ENCODE measurements at places on chromosomes 4 and X.

GRCh38 chrX:78104447-78105176, 564 bp downstream of the PGK1 start:
- DNase-seq: no peak

DNA sequence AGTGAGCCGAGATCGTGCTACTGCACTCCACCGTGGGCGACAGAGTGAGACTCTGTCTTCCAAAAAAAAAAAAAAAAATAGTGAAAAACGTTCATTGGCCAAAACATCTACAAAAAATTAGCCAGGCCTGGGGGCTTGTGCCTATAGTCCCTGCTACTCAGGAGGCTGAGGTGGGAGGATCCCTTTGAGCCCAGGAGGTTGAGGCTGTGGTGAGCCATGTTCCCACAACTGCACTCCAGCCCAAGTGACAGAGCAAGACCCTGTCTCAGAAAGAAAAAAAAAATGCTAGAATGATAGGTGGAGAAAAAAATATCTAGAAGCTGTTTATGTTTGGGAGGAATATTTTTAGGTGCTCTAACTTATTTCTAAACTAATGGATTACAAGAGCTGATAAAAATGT, 14.9 kb downstream of the SPRY1 start:
- DNase-seq: no peak

- DNase-seq: no peak
Measured at GRCh38 chr4:189615217-189615663, 325.4 kb upstream of the FRG1 start.

GRCh38 chrX:150513544-150513943, 54.9 kb upstream of the MTM1 start:
- no peak for DNase-seq

GRCh38 chr4:119946359-119946758, 120.3 kb downstream of the MAD2L1 start:
- DNase-seq: no peak

- DNase-seq: no peak
Measured at GRCh38 chrX:70346418-70347070, 56.6 kb downstream of the KIF4A start.

DNA sequence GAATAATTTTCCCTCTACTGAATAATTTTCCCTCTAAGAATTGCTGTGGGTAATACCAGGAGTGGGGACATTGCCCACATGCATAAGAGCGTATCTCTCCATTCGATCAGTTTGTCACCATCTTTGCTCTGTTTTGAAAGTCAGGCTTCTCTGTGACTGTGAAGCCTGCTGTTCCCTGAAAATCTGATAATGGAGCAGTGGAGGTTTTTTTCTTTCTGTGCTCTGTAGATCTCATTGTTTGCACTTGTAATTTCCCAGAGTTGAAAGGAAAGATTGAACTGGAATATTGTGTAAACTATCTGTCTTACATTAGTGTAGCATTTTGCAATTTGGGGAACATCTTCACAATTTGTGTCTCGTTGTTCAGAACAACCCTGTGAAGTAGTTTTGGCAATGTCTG, 4.3 kb downstream of the ZXDB start:
- no peak for DNase-seq

DNA sequence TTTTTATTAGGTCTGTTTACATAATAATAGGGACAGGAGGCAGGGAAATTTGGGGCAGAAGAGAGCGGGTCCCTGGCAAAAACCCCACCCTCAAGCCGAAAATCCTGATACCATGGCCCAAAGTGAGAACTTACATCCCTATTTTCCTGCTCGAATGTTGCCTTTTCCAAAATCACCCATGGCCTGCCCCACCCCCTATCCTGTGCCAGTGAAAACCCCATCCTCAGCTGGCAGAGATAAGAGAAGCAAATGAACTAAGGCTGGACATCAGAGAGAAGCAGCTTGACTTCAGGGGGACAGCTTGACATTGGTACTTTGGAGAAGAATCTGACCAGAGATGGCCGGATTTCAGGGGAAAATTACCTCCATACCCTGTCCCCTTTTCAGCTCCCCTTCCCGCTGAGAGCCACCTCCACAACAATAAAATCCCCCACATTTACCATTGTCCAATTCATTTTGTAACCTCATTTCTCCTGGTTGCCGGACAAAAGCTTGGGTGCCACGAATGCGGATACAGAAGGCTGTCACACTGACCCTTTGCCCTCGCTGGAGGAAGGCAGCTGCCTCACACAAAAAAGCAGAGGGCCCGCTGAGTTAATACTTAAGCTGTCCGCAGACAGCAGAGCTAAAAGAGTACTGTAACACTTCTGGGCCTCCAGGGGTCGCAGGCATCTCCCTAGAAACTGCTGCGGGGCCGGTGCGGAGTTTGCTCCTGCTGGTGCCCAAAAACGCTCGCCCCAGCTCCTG, 196.2 kb downstream of the SNCA start:
- DNase-seq: no peak

DNA sequence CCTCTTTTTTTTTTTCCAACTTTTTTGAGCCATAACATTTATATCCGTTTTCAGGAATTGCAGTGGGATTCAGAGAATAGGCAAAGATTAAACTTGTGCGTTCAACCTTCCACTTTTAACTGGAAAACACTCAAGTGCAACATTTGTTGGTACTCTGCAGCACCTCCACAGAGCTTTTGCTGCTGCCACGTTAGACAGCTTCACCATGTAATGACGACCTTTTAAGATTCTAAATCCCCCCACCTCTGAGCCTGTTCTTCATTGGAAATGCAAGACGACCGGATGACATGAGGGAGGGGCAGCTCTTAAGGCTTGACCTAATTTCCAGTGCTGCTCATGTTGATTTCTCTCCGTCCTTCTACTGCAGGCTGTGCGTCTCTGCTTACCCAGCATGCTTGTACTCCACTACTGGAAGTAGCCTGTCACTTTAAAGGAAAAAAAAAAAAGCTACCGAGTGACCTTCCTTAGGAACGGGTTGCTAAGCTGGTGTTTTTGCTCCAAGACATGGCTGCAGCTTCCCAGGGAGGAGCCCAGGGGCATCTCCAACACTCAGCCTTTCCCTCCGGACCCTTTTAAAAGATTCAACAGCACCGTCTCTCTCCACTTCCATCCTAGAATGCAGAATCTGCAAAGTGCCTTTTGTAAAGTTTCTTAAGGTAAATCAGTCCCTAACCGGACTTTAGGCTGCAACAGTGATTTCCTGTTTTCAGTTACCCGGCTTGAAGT, at the start of gene CC2D2A:
Gene CC2D2A (plus strand): TSS at position 481 of the 726 bp plus-strand sequence. CDS start 6,051 bp downstream, outside the sequence.
- no peak for DNase-seq

GRCh38 chr4:158527516-158527915, 5.8 kb downstream of the RXFP1 start:
- no peak for DNase-seq

GRCh38 chrX:27163236-27163635, 299.9 kb downstream of the PPP4R3C start:
- no peak for DNase-seq

GRCh38 chr4:42616572-42616971, 40.3 kb downstream of the ATP8A1 start:
- DNase-seq: no peak

GRCh38 chr4:40462326-40462725, 127.2 kb downstream of the CHRNA9 start:
- DNase-seq: no peak

DNA sequence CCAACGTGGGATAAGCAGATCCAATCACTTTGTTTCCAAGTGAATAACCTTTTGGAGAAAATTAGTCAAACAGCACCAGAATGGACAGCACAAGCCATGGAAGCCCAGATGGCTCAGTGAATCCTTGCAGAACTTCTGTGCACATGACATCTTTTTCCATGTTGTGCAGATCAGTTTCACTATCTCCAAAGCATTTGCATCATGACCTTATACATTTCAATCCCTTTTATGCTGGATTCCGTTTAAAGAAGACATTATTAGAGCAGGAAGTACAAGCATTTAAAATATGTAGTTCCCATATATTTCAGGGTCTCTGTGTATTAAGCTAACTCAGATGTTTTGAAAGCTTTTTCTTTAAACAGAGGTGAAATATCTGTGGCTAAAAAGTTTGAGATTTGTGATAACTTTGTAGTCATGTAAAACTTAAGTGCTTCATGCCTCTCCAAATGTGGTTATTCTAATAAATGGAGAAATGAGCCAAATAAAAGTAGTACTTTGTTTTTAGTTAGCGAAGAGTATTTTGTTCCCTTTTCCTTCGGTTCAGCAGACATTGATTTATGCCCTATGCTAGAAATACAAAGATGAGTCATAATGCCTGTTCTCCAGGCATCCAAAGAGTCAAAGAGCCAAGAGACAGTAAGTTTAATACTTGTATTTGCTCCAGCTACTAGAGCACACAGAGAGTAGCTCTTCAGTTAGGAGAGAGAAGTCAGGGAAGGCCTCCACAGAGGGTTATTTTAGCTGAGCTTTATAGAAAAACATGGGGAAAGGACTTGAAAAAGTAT, 39.0 kb downstream of the PLAC8 start:
- no peak for DNase-seq

DNA sequence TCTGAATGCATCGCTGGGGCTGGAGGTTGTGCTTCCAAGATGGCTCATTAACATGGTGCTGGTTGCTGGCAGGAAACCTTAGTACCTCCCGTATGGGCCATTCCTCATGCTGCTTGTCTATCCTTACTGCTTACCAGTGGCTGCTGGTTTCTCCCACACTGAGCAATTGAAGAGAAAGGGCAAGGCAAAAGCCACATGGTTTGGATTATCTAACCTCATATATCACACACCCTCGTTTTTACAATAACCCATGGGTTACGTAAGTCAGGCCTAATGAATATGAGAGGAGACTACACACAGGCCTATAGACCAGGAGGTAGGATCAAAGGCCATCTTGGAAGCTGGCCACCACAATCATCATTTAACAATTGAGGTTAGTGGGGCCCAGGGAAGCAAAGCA, 141.8 kb upstream of the EDNRA start:
- DNase-seq: no peak

GRCh38 chrX:123962006-123962467, 531 bp downstream of the STAG2 start:
- DNase-seq: no peak

DNA sequence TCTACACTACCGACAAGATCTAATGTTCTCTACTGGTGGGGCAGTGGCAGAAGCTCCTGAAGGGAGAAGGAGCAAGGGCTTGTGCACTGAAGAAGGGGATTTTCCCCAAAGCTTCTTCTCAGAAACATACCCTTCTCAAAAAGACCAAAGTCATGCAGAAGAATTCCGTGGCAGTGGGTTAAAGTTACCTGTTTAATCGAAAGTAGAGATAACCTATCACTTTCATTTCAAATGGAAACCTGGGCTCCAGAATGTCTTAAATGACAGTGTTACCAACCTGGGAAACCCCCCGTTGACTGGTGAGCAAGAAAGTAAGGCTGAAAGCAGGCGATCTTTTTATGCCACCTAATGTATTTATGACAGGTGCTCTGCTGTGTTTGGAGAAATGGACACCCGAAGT, 92.5 kb upstream of the TEX13D start:
- DNase-seq: no peak

GRCh38 chr4:170089274-170089667, 485 bp downstream of the AADAT start:
- no peak for DNase-seq

Measured in stimulated activated CD8-positive, alpha-beta memory T cell treated with anti-CD3 and anti-CD28 coated beads, Interleukin-4, amount 100 ng/mL, for 1 hour (primary cell).